ENCODE measurements at places on chromosomes 5 and 9.

DNA sequence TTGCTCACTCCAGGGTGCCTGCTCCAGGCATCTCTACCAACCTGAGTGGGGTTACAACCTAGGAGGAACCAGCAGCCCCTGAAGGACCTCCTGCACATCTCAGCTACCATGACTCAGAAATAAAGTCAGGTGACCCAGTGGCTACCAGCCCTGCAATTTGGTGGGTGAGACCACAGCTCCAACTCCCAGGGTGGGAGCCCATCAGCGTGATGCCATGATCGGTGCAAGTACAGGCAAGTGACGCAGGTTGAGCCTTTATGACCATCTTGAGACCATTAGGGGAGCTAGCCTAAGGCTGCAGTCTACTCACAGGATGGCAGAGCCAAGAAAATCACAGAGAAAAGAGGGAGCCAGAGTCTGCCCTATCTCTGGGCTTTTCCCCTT is 8.6 kb downstream of the SEPTIN8 start:
- DNase-seq: no peak

DNA sequence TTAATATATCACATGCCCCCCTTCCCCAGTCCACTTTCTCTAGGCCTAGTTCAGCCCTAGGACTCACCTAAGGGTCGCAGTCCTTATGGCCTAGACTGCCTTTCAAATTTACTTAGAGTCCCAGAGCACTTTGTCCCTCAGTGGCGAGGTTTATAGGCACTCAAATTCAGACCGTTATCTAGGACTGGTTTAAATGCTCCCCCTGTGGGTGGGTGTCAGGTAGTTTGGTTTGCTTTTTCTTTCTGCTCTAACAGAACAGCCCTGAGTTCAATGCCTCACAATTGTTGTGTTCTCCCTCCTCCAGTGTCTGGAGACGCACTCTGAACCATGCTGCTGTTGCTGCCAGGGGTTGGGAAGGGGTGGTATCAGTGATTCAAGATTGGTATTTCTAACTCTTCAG is 317.1 kb downstream of the MAT2B start:
- DNase-seq: no peak

- no peak for DNase-seq
Measured at GRCh38 chr5:149042865-149043264, 20.0 kb downstream of the SH3TC2 start.

- no peak for DNase-seq
Measured at GRCh38 chr9:100555471-100555870, 22.4 kb upstream of the CAVIN4 start.

- no peak for DNase-seq
Measured at GRCh38 chr5:91332267-91333045, 50.7 kb downstream of the ARRDC3 start.

GRCh38 chr9:98968601-98969337 is 25.1 kb downstream of the COL15A1 start:
- no peak for DNase-seq

DNA sequence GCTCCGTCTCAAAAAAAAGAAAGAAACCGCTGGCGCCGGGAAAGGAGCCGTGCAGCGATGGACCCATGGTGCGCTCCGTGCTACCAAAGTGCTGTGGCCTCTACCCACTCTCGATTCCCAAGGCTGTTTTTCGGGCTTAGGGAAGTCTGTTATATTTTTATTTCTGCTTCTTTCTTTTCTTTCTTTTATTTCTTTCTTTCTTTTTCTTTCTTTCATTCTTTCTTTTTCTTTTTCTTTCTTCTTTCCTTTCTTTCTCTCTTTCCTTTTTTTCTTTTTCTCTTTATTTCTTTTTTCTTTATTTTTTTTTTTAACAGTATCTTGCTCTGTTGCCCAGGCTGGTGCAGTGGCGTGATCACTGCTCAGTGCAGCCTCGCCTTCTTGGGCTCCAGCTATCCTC is 87.5 kb downstream of the ANXA2R start:
- no peak for DNase-seq

DNA sequence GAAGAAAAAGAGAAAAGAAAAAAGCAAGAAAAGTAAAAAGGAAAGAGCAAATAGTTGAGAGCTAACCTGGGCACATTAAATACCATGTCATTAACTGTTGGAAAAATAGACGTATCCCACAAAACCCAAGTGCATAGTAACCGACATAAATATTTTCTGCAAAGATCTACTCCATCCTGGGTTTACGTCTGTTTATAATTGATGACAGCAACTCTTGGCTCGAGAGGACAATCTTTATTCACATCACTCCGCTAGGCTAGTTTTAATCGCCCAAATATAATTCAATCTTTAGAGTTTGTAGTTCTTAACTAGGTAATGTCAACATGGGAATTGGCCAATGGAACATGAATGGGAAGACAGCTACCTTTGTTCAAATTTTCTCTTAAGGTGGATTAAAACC is 321.7 kb upstream of the TNC start:
- no peak for DNase-seq

DNA sequence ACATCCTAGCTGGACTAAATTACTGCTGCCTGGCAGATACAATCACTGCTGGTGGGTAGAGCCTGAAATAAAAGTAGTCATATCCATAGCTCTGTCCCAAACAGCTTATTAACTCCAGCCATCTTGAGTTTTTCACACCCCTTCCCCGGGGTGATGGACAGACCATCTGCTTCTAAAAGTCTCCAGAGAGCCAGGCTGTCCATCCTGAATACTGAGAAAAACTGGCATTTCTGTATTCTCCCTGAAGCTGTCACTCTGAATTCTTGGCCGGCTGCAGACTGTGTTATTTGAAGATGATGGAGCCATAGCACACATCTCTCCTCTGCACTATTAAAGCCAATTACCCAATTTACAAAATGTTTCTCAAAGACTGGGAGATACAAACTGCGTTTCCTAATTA is 118.6 kb downstream of the GABBR2 start:
- DNase-seq: no peak

DNA sequence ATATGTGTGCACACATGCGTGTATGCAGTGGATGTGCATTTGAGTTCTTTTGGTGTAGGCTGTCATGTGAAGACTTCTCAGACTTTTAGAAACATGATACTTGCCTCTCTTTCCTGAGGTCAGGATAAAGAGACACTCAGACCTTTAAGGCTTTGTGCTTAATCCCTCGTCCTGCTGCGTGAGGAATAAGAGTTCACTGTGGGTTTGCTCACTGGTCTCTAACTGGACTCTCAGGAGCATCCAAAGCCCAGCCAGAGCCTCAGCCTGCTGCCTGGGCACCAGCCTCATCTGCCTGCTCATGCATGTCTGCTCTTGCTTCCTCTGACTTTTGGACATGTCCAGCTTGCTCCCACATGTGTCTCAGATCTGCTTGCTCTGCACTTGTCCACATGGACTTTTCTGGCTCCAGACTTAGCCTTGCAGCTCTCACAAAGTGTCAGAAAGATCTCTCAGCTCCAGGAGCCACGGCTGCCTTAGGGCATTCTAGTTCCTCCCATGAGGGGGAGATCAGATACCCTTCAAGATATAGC is 65.1 kb upstream of the ZNF366 start:
- DNase-seq: no peak

GRCh38 chr5:102090770-102091169 is 205.3 kb downstream of the SLCO4C1 start:
- no peak for DNase-seq

GRCh38 chr9:98484162-98484561 is 224.6 kb downstream of the GABBR2 start:
- DNase-seq: no peak

GRCh38 chr5:57843059-57843367 is 360.4 kb upstream of the ACTBL2 start:
- DNase-seq: peak; percentile 24

DNA sequence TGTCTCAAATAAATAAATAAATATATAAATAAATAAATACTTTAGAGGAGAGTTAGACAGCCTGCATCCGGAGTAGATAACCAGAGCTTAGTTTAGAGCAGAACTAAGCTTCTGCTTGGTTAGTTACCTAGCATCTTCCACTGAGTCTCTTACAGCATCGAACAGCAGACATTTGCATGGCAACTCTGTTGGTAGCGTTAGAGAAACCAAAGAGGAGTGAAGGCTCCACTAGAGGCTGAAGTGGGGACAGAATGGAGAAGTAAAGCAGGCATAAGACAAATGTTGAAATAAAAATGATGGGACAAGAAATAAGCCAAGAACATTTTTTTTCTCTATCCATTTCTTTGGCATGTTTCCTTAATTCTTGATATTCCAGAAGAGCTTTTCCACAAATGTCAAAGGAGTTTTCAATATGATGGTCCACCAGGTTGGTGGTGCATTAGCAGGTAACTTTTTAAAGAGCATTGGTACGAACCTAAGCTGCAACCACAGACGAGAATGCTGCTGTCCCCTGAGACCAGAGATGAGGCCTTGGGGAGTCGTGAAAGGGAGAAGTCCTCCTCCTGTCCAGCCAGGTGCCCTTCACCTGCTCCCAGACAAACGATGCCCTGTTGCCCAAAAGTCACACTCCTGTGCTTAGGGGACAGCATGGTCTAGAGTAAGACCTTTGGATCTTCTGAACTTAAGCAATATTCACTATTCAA is 438.3 kb downstream of the DIRAS2 start:
- no peak for DNase-seq

DNA sequence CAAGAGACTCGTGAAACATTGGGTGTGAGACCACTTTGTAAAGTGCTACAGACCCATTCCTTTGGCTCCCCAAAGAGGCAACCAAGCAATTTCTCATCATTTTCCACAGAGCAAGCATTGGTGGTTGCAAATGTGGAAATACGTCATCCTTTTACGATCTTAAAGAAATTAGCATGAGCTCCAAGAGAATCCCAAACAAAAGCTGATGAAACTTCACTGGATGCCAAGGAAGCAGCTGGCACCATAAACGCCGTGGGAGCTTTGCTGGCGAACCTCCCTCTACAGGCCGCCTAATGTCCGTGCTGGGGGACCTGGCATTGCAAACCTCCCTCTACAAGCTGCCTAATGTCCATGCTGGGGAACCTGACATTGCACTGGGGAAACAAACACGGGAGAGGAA is 432.4 kb downstream of the ACTL7B start:
- peak; percentile 27 for DNase-seq

- DNase-seq: no peak
Measured at GRCh38 chr5:35058374-35058788, 10.6 kb upstream of the AGXT2 start.

DNA sequence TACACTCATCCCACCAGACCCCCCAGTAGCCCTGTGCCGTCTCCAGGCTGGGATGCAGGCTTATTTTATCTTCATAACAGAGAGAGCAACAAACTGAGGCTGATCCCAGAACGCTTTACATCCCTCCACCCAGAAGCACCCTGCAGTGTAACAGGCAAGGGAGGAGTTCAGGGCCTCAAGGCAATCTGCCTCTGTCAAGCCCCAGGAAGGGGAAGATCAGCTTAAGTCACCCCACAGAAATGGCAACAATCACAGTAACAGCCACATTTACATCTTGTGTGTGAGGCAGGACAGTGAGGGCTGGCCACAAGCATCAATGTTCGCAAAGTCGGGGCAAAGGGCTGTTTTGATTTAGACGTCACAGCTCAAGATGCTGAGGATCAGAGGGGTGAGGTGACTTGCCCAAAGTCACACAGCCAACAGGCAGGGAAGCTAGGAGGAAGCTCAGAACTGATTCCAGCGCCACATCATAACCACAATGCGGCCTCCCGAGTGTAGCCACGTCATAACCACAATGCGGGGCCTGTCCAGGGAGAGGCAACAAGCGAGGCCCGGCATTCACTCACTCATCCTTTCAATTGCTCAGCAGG is 14.4 kb downstream of the STK10 start:
- DNase-seq: no peak

DNA sequence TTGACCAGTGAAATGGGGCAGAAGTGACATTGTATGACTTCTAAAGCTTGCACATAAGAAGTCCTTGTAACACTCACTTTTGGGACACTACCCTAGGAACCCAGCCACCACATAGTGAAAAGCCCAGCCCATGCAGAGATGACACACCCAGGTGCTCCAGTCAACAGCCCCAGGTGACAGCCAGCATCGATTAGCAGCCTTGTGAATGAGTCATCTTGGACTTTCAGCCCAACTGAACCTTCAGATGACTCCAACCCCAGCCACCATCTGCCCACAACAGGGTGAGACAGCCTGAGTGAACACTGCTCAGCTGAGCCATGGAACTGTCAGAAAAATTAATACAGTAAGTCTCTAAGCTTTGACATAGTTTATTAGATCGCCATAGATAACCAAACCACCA is 458.6 kb downstream of the ZSWIM6 start:
- no peak for DNase-seq

- no peak for DNase-seq
Measured at GRCh38 chr9:84990416-84990815, 320.9 kb downstream of the NTRK2 start.

DNA sequence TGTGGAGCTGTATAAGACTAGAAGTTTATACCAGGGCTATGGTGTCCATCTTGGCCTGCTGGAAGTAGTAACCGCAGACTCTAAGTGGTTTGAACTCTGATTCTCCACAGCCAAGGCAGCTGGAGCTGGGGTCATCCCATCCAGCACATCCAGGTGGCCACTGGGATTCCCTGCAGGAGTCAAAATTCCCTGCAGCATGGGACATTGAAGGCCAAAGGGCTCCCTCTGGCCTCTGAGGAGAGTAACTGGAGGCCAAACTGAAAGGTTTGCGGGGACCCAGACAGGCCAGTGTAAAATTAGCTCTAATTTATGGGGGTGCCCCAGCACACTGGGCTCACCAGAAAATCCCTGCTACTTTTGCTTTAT is 12.2 kb upstream of the PRXL2C start:
- no peak for DNase-seq
